ENCODE measurements at places on chromosomes 11 and 22.

DNA sequence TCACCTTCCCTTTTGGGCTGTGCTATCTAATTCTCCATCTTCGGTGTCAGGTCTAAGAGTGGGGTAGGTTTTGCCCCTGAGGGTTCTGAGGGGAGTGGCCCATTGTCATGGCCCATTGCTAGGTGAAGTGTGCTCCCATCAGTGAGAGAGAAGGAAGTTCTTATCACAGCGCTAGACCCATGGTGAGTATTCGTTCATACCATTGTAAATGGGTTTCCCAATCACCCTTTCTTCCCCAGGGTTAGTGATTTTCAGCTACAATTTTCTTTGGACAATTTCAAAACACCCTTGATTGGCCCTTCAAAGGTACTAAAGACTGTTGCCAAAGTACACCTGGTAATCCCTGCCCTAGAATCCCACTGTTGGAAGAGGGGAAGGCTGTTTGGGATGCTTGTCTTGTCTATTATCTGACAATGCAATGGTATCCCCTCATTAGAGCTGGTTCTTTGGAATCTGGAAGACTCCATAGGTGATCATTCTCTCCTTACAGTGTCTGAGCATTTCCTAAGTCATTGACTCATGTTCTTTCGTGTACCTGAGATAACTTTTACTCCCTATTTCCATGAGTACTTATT lies 20.2 kb downstream of the MPEG1 start:
- no peak for DNase-seq

- no peak for DNase-seq
Observed at GRCh38 chr11:116215471-116216113, 557.2 kb downstream of the BUD13 start.

DNA sequence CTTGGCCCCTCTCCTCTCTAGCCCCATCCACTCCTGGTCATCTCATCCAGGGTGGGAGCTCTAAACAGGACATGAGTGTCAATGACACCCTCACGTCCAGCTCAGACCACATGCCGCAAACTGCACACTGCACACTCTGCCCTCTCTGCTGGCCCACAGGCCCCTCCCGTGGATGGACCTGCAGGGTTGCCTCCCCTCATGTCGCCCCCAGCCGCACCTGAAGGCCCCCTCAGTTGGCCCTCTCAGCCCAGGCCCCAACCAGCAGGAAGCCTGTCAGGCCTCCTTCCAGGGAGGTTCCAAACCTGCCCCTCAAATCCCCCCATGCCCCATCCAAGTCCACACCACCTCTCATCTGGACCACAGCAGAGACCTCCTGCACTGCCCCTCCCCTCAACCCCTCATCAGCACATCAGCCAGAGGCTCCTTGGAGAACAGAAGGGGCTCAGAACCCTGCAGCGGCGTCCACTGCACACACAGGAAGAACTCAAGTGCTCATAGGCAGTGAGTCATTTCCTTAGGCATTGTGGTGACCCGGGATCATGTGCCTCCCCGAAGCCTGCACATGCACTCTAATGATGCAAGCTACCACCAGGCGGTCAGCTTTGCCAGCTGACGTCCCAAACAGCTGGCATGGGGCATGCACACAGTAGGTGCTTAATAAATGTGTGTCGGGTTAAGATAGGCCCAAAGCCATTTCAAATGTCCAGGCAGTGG lies 12.9 kb upstream of the CDKN1C start:
- DNase-seq: no peak

DNA sequence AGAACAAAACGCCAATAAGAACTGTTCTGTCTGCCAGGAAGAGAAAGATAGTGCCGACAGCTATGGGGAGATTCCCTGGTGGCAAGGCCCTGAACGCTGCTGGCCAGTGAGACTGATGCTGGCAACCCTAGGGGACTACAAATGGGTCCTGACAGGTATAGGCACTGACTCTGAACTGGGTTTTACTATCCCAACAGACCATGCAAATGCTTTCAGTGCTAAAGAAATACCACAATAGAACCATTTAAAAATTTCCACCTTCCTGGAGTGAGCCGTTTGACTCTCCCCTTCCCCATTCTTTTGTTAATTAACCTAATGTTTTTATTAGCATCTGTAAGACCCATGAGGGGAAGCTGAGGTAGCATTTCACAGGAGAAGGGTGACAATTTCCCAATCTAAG lies 25.7 kb downstream of the USP28 start:
- DNase-seq: no peak

GRCh38 chr22:39452740-39453040 lies 4.1 kb upstream of the MGAT3 start:
- no peak for DNase-seq

Measured in thoracic aorta (tissue), 2 donors.